ENCODE measurements at places on chromosomes 16 and 17.

GRCh38 chr16:89022051-89022836 is 45.2 kb upstream of the CBFA2T3 start:
- DNase-seq: no peak

GRCh38 chr16:5030251-5030870 is 3.4 kb downstream of the NAGPA start:
- no peak for DNase-seq

- no peak for DNase-seq
Measured at GRCh38 chr17:32917842-32918241, 10.1 kb upstream of the TMEM98 start.

GRCh38 chr17:31225831-31226230 is 71.2 kb downstream of the OMG start:
- DNase-seq: no peak

DNA sequence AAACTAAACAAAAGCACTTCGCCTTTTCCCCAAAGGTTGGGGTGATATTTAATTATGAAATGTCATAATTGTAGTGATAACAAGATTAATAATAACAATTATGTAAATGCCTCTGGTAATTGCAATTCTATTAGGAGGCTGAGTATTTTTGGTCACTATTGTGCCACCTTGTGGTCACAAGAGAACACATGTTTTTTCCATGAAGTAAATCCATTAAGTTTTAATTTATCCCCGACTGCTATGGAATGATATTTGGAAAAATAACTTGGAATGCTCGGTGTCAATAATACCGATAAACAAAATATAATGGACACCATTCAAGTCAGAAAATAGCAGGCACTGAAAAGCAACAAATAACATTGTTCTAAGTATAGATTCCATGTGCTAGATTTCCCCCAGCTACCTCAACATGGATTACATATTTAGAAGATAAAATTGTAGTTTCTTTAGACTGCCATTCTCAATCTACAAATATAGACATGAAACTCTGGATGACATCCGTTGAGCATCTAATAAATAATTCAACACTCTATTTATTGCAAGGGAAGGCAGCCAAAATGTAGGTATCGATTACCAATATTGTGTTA is 25.0 kb upstream of the KCNJ2 start:
- DNase-seq: no peak
